Hematopoietic multipotent progenitor cell (in vitro differentiated cells): ENCODE measurements at places on chromosomes 1 and 21.

DNA sequence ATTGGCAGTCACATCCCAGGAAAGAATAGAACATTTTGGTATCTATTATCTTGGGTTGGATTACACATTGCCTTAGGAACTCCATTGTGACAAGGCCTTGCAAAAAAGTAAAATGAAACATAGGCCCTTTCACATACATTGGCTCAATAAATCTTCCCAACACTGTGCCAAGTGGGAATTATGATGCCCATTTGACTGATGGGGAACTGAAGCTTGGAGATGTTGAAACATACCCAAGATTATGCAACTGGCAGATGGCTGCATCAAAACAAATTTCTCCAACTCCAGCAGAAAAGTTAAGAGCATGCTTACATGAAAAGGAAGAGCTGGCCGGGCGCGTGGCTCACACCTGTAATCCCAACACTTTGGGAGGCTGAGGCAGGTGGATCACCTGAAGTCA lies 26.9 kb downstream of the PLEKHO1 start:
- DNase-seq: no peak

GRCh38 chr1:57304591-57304990 lies 119.3 kb downstream of the DAB1 start:
- DNase-seq: no peak

GRCh38 chr1:3630161-3630611 lies 5.4 kb downstream of the TPRG1L start:
- no peak for DNase-seq

DNA sequence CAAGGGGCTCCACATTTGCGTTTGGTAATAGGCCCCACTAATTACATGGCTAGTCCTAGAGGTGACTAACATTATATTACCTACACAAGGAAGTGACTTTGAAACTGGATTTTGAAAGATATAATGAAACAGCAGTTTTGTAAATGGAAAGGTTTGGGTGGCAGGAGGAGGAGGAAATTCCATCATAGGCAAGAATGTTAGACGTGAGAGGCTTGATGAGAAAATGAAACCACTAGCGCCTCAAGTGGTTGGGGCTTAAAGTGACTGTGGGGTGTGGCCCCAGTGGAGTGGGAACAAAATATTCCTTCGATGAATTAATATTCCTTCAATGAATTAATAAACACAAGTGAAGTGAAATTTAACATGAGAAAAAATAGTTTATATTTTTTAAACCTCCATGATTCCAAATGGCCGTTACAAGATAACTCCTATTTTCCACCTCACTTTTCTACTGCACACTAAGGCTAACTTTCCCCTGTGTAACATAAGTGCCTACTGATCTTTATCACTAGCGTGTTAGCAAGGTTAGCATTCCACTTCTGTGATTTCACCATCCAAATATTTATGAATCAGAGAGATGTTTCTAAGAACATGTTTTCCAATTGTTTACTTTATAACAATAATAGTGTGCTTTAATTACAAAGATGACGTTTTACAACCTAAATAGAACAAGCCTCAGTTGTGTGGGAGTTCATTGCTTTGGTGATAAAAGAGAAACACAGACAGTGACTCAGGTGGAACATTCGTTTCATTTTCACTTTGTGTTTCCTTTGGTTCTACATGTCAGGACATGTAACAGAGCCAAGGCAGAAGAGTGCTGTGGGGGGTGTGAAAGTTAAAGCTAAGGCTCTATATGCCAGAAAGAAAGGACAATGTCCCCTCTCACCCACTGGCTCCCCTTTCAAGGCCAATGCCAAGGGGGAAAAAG lies 12.5 kb upstream of the ATF3 start:
- peak; percentile 75 for DNase-seq

DNA sequence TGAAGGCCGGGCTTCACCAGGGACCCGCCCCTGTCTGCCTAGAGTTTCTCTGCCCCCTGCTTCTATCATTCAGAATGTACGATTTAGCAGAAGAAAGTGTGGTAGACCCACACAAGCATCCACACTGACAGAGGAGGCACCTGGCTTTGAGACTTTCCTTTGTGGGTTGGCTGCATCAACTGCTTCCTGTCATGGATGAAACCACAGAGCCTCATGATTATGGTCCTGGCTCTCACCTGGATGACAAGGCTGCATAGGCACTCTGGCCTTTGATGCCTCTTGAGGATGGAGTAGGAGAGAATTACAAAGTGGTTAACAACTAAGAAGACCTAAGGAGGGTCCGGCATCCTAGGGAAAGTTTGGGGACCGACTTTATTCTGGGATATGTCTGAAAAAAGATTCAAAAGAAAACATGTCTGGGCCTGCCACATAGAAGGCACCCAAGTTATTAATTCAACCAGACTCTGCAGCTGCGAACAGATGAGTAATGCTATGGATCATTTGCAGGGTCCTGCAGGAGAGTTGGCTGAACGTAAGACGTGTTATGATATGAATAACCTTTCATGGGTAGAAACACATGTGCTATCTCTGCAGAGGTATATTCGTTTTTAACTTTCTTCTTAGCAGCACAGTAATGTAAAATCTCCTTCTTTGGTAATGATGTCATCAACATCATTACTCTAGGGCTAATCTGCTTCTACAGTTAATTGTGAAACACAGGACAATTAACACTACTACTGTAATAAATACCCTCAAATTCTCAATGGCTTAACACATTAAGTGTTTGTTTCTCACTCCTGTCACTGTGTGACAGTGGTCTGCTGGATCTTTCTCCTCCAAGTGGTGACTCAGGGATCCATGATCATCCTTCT lies 136.2 kb downstream of the SLC35F3 start:
- no peak for DNase-seq

GRCh38 chr1:77744576-77744975 lies 15.1 kb downstream of the USP33 start:
- no peak for DNase-seq

GRCh38 chr1:33903210-33903589 lies 39.3 kb downstream of the HMGB4 start:
- no peak for DNase-seq

GRCh38 chr1:81213279-81213678 lies 587.5 kb upstream of the ADGRL2 start:
- DNase-seq: no peak
